ENCODE measurements at places on chromosomes 6 and 20.

GRCh38 chr6:113819169-113819830, 37.8 kb upstream of the MARCKS start:
- peak; percentile 24 for DNase-seq

- DNase-seq: no peak
These were observed 83.4 kb downstream of the ADGRB3 start for GRCh38 chr6:68718385-68719073.

- no peak for DNase-seq
These were observed 152.3 kb upstream of the BEND6 start for GRCh38 chr6:56802584-56802983.

DNA sequence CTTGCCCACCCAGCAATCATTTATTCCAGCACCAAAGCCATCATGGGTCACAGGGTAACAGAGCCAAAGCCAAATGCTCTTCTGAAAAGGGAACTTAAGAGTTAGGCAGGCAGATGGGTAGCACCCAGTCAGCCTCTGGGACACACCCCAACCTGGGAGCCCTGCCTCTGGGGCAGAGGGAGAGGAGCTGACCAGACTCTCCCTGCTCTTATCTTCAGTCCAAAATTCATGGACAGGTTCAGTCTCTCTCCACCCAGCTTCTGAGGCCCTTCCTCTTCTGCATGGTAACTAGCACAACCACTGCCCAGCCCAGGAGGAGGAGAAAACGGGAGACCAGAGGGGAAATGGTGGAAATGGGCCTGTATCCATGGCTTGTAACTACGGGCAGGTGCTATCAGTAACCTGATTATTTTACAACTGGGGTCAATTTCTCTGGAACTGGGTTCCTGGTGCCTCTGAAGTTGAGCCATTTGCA, 105.4 kb downstream of the NOL4L start:
- DNase-seq: no peak

DNA sequence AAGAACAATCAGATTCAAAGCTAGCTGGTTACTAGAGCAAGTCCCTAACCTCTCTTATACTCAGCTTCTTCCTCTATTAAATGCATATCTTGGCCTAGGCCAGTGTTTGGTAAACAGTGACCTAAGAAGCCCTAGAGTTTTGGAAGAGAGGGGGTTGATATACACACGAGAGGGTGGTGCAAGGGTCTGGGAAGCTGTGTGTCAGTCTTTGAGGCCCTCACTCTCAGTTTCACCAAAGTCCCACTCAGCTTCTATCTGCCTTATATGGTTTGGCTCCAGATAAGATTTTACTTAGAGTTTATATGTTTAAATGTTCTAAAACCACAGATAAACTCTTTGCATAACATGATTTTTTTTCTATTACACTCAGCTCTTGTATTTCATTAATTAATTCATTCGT, 526.1 kb upstream of the BTBD3 start:
- DNase-seq: no peak

Data from ACHN (cell line).